Neural crest cell (in vitro differentiated cells): ENCODE measurements at places on chromosomes 5 and 9. TPM values are rescaled to one million over a fixed set of nuclear protein-coding genes. Genes with fewer than 3 reads are reported as not detected.

Gene IL3
- not detected in 2 replicates for total RNA-seq

DNA sequence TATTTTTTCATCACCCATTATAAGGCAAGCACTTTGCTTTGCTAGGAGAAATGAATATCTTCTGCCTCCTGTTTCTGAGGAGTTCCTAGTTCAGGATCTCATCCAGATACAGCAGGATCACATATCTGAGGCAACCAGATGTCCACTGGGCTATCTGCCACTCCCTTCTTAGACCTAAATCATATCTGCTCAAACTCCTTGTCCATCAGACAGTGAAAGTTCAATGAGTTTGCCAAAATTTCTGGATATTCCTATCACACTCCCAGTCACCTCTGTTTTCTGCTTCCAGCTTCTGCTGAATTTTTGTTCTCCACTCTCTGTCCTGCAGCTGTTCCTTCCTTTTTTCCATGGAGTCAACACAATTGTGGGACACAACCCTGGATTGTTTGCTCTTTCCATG, 54.2 kb upstream of the BASP1 start:
- DNase-seq, result no peak

DNA sequence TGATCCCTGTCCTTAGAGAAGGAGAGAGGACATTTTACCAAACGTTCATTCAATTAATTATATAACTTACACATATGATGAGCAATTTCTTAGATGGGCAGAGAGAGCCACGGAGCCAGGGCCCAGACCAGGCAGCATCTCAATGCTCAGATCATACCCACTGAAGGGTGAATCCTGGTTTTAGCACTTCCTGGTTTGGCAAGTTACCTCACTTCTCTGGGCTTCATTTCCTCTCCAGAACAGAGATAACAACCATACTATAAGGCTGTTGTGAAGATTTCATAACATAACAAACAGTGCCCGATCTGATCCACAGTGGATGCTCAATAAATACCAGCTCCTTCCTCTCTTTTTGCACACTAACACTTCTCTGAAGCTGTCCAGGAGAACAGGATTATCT, 271.1 kb downstream of the DENND1A start:
- DNase-seq, result no peak

DNA sequence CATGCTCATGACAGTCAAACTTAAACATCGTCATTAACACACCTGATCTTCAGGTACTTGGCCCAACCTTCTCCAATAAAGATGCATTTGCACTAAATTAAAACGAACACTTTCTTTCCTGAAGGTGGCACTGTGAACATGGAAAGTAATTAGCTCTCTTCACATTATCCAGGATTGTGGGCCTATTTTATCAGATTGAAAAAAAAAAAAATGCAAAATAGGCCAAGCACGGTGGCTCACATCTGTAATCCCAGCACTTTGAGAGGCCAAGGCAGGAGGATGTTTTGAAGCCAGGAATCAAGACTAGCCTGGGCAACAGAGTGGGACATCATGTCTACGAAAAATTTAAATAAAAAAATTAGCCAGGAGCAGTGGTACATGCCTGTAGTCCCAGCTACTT, 14.4 kb upstream of the CDC20B start:
- no peak for DNase-seq

Gene CARD6
- total RNA-seq, result not detected in 2 replicates

Gene PPP3R2
- not detected in 2 replicates for total RNA-seq

DNA sequence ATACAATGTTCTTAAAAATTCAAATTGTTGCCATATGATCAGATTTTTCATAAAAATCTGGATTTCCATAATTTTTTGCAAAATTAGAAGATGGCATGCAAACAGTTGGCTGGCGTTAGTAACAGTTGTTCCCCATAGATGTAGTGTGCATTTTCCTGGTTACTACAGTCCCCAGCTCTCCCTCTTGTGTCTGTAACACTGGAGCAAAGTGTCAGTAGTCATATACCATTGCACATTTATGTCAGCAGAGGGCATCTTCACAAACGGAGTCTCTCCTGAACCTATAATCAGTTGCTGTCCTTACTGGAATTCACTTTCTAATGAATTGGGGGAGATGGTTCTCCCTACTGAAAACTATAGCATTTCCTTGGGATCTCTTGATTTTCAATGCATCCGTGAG, 44.7 kb upstream of the DMAC1 start:
- DNase-seq, result no peak

GRCh38 chr5:131795879-131796792, 681 bp downstream of the FNIP1 start:
- DNase-seq, result peak; percentile 38

DNA sequence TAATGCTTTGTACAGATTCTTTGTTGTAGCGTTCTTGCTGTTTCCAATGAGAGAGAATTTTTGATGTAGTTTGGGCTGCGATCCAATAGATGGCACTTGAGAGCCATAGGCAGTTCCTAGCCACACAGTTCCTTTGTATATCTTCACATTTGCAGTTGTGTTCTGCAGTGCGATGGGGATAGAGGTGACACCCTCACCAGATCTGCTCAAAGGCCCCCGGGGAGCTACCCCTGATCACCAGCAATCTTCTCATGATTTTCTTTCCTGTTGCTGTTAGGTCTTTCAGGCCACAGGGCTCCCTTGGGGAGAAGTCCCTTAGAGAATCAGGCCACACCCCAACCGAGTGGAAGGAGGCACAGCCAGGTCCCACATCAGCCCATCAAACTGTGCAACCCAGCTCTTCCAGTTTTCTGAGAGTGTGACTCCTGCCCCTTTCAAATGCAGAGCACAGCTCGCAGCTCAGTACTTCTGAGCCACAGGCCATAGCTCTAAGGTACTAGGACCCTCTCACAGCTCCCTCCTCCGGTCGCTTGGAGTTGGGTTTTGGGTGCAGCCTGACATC, 353.7 kb downstream of the SLCO4C1 start:
- peak; percentile 42 for DNase-seq

GRCh38 chr9:12908895-12909294, 134.1 kb downstream of the LURAP1L start:
- no peak for DNase-seq

GRCh38 chr5:143194206-143194605, 209.3 kb downstream of the NR3C1 start:
- no peak for DNase-seq

Gene POLE3
- 86.5 and 86.6 TPM in 2 replicates for total RNA-seq

DNA sequence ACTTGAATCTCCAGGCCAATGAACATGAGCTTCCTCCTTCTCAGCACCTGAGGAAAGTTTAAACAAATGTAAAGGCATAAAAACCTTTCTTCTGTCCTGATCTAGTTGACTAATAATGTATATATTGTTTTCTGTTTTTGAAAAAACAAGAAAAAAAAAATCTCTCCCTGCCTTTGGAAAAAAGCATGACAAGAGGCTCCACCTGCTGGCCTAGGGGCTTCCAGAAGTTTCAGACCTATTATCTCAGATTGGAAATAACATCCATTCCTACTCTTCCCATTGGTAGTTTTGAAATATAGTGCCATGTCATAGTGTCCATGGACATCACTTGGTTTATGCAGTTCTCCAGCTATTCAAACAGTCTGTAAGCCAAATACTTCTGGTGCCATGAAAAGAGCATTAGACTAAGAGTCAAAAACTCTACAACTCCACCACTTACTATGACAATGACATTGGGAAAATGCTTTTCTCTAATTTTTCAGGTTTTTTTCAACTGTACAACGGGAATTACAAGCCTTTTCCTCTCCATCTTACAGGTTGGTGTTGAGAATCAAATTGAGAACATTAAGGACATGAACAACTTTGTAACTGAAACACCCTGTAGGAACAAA, 409.6 kb upstream of the MPDZ start:
- DNase-seq, result no peak

DNA sequence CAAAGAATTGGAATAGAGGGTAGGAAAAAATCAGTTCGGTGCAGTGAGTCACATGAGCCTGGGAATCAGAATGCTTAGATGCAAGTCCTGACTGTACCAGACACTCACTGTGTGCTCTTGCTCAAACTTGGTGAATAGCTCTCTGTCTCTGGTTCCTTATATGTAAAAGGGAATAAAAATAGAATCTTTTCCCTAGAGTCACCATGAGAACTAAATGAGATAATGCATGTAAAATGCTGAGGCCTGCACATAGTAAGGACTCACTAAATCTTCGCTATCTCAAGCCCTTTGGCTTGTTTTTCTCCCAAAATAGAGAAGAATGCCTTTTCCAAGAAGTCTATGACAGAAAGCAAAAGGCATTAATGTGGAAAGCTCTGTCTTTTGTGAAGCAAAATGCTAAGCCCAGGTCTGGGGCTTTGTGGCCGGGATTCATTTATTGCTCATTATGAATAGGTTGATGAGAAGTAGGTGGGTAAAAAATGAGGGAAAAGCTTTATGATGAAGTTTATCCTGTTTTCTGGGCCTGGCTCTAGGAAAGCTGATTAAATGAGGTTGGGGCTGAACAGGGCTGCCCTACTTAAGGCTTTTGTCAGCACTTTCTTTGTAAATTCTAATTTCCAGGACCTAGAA, 483.3 kb downstream of the DMAC1 start:
- DNase-seq, result no peak

GRCh38 chr9:80648336-80648735, 1041.0 kb downstream of the TLE1 start:
- no peak for DNase-seq

Gene IL4
- total RNA-seq, result not detected in 2 replicates

DNA sequence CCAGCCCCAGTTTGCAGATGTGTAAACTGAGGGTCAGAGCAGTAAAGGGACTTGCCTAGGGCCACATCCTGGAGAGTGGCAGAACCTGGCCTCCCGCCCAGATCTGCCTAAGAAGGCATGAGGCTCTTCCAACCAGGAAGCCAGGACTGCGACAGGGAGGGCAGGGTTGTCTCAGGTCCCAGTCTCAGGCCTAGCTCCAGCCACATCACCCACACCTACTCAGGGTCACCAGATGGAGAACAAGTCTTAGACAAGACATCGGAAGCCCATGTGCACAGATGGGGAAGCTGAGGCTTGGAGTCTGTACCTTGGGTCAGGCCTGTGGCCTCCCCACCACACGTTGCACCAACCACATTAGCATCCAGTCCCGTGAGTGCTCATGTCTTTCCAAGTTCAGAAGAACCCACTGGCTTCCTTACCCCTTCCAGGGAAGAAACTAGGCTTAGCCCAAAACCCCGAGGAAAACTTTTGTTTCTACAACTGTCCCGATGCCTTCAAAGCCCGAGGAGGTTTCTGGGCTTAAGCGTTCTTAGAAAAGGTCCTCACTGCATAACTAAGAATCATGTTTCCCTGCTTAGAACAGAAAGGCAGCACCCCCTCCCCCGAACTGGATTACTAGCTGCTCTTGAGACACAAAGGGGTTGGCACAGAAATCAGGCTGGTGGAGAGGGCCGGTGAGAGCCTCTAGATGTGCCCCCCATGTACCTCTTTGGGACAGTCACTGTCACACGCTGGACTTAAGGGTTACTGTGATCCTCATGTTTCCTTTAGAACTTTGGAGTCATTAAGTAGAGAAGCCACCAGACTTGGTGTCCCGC, 2.2 kb downstream of the FAM78A start:
- no peak for DNase-seq

GRCh38 chr5:170182491-170182890, 50.3 kb upstream of the C5orf58 start:
- DNase-seq, result no peak

GRCh38 chr5:1065143-1065750, 46.6 kb downstream of the SLC12A7 start:
- no peak for DNase-seq

- no peak for DNase-seq
These were observed 21.2 kb upstream of the PIK3R1 start for GRCh38 chr5:68194386-68194785.

DNA sequence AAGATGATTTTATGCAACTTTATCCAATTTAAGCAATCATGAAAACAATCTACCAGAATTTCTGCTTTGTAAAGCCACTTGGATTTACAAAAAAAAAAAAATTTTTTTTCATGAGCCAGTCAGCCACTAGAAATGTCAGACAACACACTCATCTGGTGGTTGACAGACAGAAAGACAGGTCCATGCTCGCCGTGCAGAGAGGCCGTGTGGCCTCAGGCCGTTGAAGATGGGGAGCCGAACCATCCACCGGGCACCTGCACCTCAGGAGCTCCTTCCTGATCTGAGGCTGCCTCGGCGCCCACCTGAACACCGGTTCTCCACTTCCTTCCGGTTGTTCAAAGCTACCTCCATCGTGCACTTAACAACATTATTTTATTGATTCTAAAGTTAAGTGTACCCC, 138.0 kb upstream of the IRX4 start:
- DNase-seq, result no peak

Gene EQTN
- 0.39 and 0.40 TPM in 2 replicates for total RNA-seq

- no peak for DNase-seq
These were observed 187.4 kb upstream of the SLC24A2 start for GRCh38 chr9:19976226-19976625.

Gene CDKN2B
- total RNA-seq, result not detected in 2 replicates

DNA sequence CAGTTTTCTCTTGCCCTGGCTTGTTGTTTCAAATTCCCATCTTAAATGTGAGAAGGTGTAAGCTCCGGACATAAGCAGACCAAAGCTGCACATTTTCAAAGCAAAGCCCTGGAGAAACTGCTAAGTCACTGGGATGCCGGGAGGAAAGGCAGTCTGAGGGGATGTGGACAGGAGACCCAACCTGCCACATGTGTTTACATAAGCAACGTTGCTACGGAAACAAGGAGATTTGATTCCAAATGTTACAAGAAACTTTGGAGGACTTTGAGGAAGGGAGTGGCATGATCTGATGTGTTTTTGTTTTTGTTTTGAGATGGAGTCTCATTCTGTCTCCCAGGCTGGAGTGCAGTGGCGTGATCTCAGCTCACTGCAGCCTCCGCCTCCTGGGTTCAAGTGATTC, 25.7 kb upstream of the INSYN2B start:
- DNase-seq, result no peak

DNA sequence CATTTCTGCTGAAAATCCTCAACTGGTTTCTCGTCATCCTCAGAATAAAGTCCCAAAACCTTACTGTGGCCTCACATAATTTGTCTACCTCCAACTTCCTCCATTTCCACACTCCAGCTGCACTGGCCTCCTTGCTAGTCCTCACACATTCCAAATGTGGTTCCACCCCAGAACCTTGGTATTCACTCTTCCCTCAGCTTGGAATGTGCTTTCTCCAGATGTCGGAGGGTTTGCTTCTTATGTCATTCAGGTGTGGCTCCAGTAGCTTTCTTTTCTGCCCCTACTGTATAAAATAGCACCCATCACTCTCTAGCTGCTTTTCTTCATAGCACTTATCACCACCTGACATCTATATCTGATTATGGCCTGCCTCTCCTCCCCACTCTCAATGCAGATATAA, 102.5 kb upstream of the IFNK start:
- DNase-seq, result no peak

Gene CARTPT
- not detected in 2 replicates for total RNA-seq

Gene BRD9
- 77.3 and 80.1 TPM in 2 replicates for total RNA-seq

GRCh38 chr9:96116275-96117064, 185.5 kb downstream of the HSD17B3 start:
- no peak for DNase-seq

- no peak for DNase-seq
These were observed 975 bp upstream of the NXNL2 start for GRCh38 chr9:88533951-88534455.

Gene CTXN3
- not detected in 2 replicates for total RNA-seq

GRCh38 chr5:58455066-58455465, 4.8 kb downstream of the PLK2 start:
- no peak for DNase-seq

Gene HMGCR
- total RNA-seq, result 321 and 327 TPM in 2 replicates

Gene AQP7
- 0.57 and 0.98 TPM in 2 replicates for total RNA-seq

Gene USP20
- total RNA-seq, result 31.1 and 35.9 TPM in 2 replicates

GRCh38 chr9:99155736-99156135, 50.8 kb downstream of the TGFBR1 start:
- DNase-seq, result no peak
